Stimulated activated CD4-positive, alpha-beta T cell treated with anti-CD3 and anti-CD28 coated beads, Interleukin-4, amount 100 ng/mL, for 1 hour (primary cell): ENCODE measurements at places on chromosomes 2 and 18.

DNA sequence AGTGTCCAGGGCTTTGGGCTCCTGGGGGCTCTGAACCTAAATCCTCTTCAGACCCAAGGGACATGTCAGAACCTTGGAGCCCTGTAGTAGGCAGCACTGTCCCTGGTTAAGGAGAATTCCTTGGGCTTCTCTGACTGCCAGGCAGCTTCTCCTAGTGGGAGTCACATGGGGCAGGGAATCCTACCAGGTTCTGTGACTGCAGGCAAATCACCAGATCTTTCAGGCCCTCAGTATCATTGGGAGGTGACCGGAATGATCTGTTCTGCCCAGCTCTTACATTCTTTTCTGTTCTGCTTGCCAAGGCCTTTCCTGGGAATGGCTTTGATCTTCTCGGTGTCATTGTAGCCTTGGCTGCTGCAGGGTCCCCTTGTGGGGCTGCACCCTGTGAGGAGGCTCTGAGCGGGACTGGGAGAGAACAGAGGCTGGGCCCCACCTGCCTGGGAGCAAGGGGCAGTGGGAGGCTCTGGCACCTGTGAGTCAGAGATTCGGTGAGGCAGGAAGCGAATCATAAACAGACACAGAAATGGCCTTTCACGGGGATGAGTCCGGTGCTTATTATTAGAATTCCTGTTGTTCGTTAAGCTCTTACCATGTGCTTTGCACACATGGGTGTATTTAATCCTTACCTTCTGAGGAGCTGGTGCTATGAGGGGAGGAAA is 14.1 kb downstream of the CEP68 start:
- no peak for DNase-seq

DNA sequence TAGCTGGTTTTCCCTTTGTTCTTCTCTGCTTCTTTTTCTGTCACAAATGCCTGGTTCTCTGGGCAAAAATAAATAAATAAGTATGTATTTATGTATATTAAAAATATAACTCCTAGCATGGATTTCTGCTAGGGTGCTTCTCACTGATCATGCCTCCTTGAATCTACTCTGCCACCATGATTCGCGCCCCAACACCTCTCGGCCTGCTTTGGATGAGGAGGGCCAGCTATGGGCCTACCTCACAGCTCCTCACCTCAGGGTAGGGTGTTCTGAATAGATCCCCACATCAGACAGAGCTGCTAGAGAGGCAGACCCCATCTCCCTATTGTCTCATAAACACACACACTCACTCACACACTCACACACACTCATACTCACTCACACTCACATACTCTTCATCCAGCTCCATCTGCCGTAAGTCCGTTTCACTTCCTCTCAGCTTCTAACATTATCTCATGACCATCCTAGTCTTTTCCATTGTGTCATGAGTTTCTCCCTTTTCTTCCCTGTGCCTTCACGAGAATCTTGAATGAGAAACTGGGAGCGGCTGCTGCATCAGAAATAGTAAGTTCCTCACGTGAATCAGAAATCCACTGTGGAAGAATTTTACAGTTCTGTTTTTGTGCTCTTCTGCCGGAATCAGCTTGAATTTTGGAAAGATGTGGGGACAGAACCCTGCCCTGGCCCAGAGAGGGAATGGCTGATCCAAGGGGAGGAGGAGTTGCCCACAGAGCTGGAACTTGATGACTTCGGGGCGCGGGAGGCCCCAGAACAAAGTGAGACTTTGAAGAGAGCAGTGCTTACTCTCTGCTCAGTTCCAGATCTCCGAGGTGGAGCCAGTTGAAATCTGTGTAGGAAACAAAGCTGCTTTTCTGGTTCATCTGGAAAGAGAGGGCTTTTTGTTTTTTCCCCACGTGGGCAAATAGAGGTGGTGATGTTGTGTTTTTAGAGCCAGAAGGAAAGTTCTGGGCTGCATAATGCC is 20.9 kb downstream of the ANXA4 start:
- DNase-seq, result no peak

DNA sequence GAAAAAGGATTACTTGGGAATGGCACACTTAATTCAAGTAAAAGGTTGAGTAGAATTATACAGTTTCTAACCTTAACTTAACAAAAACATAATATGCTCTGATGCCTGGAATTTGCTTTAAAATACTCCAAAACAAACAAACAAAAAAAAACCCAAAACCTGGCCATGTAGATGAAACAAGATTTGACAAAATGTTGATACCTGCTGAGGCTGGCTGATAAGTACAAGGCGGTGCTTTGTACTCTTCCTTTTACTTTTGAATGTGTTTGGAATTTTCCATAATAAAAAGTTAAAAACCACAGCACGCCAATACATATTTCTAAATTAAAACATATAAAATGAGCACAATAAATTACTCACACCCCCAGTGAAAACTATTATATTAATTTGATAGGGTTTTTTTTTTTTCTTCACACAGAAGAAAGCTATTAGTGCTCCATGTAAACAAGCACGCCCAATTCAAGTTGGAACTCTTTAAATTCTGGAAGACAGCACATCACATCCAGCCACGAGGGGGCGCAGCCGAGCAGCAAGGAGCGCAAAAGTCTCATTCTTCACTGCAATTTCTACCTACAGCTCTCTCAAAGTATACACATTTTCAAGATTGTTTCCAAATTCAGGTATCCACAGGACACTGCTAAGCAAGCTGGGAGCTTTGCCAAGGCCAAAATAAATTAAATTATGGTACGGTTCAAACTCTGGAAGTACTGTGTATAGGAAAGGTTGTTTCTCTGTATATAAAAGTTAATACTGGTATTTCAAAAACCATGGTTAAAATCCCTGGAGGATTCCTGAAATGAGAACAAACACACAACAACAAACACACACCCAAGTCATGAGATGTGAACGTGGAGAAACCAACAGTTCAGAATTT is 7.5 kb downstream of the SERTAD2 start:
- DNase-seq, result peak; percentile 91

DNA sequence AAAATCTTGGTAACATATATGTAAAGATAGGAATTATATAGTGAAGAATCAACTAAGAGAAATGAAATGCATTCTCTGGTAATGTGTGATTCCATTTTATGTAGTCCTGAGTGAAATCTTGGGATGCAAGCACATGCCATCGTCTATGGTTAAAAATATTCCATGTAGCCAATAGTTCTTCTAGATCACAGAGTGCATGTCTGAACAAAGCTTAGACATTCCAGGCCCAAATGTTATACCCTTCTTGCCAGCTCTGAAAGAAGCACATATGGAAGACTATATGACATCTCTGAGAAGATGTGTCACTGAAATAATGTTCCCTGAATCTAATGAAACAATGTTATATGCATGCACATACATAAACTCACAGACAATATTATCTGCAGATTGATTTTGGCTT is 92.3 kb upstream of the TFPI start:
- DNase-seq, result no peak

GRCh38 chr2:191396794-191397193 is 151.6 kb downstream of the MYO1B start:
- DNase-seq, result no peak

- DNase-seq, result no peak
Measured at GRCh38 chr18:75068682-75069435, 140.1 kb downstream of the PTGR3 start.

DNA sequence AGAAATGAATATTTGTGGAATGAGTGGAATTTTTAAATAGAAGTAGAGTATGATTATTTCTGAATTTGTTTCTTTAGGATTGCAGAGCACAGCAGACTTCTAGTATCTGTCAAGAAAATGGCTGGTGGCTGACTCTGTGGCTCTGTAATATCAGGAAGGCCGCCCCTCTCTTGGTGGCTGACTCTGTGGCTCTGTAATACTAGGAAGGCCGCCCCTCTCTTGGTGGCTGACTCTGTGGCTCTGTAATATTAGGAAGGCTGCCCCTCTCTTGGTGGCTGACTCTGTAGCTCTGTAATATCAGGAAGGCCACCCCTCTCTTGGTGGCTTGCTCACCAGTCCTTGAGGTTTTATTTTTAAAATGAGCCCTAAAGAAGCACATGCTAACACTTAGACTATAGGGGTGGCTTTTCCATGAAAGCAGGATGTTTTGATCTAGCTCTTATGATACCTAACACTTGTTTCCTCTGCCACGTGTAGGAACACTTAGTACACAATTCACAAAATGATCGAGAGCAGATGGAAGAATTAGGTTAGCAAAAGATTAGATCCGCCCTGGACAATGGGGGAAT is 85.1 kb upstream of the TTC39C start:
- no peak for DNase-seq

DNA sequence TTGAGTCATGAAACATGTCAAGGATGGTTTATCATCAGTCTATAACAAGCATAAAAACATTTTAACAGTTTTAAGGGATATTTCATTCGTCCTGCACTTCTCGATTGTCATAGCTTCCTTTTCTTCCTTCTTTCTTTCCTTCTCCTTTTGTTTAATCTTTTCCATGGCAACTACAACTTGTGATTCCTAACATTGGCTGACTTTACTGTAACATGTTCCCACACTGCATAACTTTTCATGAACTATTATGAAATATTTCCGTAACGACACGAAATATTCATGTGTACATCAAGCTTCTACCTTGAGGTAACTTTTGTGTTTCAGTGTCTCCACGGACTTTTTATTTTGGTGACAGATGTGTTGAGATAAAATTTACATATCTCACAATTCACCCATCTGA is 134.4 kb downstream of the ACTR3 start:
- DNase-seq, result no peak

DNA sequence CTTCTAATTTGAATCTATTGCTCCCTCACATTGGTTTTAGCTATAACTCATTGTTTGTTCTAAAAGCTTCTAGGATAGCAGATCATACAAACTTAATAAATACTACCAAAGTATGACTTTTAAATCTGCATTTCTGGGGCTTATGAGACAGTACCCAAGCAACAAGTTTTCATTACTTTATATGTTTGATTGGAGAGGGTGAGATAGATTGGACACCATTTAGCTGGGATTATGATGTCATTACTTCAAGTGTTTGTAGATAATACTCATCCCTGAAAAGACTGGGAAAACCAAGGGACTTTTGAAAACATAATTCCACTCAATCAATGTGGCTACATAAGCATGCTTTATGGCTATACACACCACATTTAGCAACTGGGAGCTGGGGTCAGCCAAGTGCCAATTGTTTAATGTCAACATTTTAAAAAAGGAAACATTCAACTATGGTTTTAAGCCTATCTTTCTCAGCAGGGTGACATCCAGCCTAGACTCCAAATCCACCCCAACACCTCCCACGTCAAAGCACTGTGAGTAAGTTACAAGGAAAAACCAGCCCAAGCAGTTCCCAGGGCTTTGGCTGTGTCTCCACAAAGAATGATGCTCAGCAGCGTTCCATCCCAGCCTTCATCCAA is 119.9 kb downstream of the ETAA1 start:
- DNase-seq, result no peak

DNA sequence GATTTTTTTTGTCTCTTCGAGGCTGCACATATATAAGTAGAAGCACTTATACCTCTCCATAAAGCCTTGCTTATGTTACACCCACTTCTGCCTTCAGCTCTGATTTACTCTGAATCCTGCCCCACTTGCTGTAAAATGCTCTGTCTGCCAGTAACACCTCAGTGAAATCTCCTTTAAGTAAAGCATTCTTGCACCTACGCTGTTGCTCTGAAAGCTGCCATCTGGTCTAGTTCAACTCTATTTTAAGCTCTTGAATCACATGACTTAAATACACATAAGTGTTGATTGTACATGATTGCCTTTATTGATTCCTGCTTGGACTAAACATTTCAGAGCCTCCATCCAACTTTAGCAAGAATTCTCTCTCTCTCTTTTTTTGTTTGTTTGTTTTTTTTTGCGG is 609.0 kb upstream of the CELF4 start:
- DNase-seq, result no peak

- DNase-seq, result no peak
Measured at GRCh38 chr2:144366825-144367429, 153.0 kb downstream of the ZEB2 start.

DNA sequence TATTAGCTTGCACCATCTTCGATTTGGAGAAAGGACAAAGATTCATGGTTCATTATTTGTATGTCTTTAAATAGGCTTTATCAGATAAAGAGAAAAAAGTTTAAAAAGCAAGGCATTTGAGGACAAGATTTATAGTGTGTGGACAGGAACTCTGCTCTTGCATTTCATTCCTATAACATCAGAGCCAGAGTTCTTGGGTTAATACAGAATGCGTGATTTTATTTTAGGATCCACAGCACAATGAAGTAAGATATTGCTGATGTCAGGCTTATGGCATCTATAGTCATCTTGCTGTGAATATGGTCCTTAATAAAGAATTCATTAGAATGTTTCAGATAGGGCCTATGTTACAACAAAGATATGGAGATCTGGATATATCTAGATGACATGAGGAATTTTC is 19.7 kb downstream of the RASGRP3 start:
- DNase-seq, result no peak

DNA sequence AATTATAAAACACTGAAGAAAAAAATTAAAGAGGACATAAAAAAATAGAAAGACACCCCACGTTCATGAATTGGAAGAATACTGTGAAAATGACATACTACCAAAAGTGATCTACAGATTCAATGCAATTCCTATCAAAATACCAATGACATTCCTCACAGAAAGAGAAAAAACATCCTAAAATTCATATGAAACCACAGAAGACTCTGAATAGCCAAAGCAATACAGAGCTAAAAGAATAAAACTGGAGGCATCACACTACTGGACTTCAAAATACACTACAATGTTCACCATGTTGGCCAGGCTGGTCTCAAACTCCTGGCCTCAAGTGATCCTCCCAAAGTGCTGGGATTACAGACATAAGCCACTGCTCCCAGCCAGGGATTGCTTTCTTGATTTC is 56.3 kb downstream of the TLK1 start:
- DNase-seq, result no peak

- no peak for DNase-seq
Measured at GRCh38 chr2:212854116-212854515, 297.3 kb downstream of the IKZF2 start.

- no peak for DNase-seq
Measured at GRCh38 chr18:7000484-7001096, 117.0 kb downstream of the LAMA1 start.

DNA sequence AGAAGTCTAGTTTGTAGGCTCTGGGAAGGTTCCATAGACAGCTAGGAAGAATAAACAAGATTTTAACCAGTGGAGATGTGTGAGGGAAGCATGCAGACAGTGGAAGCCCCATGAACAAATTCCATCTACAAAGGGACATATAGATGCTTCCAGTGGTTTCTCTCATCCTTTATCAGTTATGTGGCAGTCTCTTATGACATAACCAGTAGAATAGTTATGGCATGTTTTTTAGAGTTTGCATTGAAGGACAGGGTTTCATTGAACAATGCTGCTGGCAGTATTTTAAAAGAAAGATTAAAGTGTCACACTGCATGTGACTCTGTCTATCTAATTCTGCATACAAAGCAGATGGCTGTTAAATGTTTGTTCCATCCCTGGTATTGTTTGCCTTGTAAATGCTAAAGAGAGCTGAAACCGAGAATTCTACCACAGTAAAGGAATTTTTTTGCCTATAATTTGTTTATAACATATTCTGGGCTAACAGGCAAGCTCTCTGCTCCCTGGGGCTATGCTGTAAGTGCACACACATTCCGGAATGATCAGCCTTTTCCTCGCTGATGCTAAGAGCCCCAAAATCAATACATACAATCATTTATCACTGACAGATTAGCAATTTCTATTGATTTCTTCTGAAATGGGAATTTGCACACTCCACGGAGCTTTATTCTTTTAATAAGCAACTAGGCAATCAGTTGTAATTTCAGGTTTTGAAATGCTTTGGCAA is 76.8 kb upstream of the PELI1 start:
- DNase-seq, result no peak

- DNase-seq, result peak; percentile 67
Measured at GRCh38 chr2:25294573-25295462, 46.9 kb downstream of the DNMT3A start.
